ENCODE measurements at places on chromosomes 1 and 21.

DNA sequence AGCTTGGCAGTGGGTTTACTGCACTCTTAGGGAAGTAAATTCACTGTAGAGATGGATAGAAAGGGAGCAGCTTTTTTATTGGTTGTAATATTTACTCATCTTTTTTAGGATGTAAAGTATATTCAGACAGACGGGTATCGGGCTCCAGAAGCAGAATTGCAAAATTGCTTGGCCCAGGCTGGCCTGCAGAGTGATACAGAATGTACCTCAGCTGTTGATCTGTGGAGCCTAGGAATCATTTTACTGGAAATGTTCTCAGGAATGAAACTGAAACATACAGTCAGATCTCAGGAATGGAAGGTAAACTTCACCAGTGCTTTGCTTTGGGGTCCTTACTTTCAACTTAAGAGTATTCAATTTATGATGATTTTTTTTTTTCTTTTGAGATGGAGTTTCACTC is 3.2 kb downstream of the UHMK1 start:
- no peak for DNase-seq

DNA sequence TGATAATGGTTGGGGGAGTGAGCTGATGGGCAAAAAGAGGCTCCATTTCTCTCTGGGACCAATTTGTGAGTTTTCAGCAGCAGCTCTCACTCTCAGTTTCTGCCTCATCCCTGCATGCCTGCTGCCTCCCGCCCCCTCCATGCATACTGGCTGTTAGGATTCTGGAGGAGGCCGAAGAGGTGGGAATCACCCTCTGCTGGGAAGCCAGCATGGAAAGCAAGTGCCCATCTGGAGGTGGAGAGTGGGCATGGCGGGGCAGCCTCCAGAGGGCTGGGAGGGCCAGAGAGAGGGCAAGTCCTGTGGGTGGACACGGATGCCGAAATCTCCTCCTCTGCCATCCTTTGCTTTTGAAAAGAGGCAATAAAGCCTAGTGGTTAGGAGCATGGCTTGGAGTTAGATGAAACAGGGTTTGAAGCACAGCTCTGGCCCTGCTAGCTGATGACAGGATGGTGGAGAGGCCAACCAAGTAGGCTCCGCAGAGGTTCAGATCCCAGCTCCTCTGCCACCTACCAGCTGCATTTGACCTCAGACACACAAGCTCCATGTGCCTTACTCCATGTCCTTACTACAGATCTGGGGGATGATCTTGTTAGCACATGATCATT is 113.4 kb downstream of the GRIK3 start:
- no peak for DNase-seq

- peak; percentile 98 for DNase-seq
Measured at GRCh38 chr1:58727364-58727763, 27.5 kb upstream of the MYSM1 start.

- no peak for DNase-seq
Measured at GRCh38 chr1:14313731-14314431, 284.6 kb upstream of the KAZN start.

DNA sequence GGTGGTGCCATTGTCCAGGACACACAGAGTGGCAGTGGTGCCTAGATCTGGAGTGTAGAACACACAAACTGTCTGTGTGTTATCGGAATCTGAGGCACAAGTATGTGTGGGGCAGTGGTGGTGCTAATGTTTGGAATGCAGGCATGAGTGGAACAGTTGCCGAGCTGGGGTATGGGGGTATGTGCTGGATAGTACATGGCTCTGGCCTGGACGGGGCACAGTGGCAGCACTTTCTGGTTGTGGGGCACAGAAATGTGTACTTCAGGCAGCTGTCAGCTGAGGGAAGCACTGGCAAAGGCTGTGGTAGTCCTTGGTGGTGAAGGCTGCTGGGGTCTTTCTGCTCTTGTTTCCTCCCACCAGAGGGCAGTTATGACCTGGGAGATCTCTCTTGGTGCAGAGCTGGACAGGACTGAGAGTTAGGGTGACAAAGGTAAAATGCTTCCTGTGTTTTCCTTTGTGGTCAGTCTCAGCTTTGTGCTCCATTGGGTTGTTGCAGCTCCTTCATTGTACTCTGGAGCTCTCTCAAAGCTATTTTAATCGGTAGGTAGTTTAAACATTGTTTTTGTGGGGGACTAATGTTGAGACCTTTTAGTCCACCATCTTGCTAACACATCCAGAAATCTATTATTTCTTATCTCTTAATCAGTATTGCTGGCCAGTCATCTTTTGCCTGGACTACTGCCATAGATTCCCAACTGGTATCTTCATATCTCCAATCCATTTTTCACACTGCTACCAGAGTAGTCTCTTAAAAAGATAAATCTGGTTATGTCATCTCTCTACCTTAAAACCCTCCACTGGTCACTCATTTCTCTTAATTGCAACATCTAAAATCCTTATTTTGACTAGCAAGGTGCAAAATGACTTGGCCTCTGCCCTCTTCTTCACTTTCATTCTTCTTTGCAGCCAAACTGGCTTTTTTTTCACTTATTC is 83.9 kb upstream of the NBPF4 start:
- no peak for DNase-seq

DNA sequence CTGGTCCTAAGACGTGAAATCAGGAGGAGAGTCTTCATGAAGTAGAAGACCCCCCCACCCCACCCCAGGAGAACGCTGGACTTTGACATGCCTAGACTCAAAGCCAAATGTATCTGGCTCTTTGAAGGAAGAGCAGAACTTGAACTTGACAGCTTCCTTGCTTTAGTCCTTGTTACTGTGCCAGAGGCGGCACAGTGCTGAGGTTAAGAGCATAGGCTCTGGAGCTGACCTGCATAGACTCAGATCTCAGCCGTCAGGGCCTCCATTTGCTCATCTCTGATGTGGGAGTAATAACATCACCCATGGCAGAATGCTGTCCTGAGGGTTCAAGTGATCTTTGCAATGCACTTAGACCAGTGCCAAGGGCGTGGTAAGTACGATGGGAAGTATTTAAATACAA is 39.0 kb downstream of the COL6A1 start:
- DNase-seq: no peak

GRCh38 chr1:78607334-78607927 is 12.8 kb upstream of the IFI44L start:
- DNase-seq: no peak

DNA sequence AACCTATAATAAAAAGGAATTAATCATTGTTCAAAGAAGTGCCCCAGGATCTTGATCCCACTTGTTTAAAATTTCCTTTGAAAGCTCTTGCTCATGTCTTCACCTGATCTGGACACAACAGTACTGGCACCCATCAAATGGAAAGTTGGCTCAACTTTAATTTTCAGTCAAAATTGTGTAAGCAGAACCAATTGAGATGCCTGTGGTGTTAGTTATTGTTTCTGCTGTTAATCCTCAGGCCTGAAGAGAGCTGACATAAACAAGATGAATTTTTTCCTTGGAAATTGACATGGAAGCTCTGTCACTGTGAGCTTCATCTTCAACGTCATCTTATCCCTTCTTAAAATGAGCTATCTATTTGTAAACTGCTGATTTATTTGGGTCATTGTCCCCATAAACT is 88.3 kb upstream of the TNFSF4 start:
- no peak for DNase-seq

GRCh38 chr1:61344696-61345095 is 262.3 kb downstream of the NFIA start:
- DNase-seq: no peak

- DNase-seq: no peak
Measured at GRCh38 chr1:176800978-176801513, 338.1 kb downstream of the PAPPA2 start.

DNA sequence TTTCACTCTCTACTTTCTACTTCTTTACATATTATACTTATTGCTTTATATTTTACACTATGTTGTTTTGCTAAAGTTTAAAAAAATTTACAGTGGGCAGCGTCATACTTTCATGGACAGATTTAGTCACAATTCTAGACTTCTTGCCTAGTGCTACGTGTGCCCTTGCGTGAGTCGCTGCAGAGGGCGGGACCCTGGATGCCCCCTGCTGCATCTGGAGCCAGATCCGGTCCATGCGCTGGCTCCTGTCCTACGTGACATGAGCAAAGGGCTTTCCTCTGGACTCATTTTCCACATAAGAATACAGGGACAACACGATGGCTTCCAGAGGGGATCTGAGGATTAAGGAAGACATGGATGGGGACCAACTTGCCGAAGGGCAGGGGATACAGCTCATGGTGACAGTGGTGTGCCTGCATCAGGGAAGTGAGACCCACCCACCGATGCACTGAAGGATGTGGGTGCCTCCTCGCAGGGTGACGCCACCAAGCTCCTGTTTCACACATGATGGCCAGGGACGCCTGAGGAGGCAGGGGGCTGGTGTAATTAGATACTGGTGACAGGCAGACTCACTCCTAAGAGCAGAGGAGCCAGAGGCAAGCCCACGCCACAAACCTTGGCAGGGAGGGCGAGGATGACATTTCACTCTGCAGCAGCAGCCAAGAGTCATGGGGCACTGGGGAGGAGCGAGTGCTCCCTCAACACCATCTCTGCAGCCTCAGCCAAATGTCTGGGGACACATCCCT is 86.6 kb downstream of the DMRTB1 start:
- no peak for DNase-seq

DNA sequence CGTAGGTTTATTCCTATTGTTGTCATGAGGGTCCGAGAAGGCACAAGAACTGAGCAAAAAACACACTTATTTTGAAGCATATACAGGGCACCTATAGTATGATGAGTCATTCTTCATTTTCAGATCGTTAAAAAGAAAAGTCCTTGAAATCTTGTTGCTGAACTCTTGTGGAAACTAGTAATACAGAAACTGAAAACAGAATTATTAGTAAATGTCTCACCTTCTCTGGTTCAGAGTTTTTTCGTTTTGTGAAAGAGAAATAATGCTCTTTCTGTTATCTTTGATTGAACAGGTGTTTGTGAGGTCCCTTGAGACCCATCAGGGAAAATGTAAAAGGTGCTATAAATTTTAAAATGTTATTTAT is 102.0 kb upstream of the COA6 start:
- DNase-seq: no peak

DNA sequence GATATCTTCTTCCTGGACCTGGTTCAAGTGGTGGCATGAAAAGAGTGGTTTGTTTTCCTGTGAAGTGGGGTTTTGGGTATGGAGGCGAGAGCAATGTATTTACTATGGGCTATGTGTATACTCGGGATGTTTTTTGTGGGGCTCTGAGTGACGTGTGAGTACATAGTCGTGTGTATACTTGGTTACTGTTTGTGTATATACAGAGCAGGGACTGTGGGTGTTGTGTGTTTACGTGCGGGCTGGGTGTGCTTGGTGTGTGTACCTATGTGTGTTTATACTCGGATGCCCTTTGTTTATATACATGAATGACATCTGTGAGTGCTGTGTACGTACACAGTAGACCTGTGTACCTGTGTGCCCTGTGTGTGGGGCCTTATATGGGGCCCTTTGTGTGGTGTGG is 50.0 kb downstream of the YARS1 start:
- no peak for DNase-seq

DNA sequence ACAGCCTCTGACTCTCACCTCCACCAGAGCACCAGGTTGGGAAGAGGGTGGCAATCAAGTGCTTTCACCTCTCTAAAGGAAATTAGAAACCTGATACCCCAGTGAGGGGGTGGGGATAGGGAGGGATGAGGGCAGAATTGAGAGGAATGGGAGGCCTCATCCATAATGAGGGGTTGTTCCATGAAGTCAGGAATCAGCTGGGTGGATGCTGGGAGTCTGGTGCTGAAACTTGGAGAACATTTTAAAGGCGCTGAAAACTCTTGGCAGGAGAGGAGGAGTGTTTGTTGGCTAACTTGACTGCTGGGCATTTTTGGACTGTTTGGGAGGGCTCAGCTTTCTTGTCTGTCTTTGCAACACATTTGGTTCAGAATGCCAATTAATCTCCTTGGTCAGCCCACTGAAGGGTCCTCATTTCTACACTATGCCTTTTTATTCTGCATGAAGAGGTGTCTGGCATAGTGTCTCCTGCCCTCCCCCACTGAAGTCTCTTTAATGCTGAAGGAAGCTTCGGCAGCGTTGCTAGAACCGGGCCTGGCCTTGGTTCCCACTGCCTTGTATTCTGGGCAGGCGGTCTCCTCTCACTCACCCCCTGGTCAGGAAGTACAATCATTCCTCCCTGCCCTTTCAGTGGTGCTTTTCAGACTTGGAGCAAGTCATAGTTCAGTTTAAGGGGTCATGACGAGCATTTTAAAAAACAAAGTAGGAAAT is 2.2 kb downstream of the PHGDH start:
- no peak for DNase-seq

DNA sequence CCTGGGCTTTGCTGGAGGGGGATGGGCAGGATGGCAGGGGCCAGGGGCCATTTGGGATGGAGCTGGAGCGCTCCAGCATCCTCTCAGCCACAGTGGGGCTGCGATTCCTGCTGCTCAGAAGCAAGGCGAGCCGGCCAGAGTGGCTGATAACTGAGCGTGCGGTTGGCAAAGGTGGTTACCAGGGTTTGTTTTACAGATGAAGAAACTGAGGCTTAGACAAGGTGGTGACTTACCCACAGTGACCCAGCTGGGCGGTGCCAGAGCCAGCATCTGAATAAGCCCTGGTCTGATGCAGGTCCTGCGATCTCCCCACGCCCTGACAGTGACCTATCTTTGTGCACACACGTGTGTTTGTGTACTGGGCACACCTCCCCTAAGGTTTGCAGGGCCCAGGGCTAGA is 5.9 kb upstream of the PRXL2B start:
- no peak for DNase-seq

DNA sequence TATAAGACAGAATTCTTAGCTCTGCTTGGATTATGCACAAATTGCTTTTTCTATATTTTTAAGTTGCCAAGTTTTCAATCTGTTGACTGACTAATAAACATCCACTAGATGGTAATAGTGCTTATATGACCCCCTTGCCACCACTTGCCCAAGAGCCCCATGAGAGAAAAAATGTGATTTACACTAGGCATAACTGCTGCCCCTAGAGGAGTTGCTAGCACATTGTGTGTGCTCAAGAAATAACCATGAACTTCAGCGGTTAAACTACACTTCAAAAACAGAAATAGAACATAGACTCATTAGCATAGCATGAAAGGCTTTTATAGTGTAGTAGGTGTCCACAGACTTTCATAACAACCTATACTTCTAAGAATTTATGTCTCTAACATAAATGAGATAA is 61.4 kb downstream of the BRINP3 start:
- no peak for DNase-seq

DNA sequence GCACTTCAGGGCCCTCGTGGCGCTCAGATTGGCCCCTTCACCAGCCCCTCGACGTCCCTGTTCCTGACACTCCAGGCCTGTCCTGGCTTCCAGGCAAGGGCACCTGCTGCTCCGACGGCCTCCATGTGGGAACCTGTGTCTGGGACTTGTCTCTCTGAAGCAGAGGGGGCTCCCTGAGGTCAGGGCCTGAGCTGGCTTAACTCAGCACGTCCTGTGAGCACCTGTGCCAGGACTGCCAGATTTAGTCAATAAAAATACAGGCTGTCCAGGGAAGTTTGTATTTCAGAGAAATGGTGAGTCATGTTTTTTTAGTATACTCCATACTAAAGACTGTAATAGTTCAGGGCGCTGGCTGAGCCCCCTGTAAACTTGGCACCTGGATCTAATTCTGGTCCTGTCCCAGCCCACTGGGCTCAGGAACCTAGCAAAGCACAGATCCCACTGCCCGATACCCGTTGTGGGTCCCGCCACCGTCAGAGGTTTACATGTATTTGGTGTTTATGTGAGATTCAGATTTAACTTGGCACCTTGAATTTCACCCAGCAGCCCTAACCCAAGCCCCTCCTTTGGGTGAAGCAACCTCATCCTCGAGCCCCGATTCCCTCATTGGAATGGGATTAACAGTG is 109.9 kb upstream of the IFFO2 start:
- peak; percentile 33 for DNase-seq

GRCh38 chr1:32894019-32894600 is 7.1 kb downstream of the TMEM54 start:
- DNase-seq: no peak
